ENCODE measurements at places on chromosomes 5 and 9. TPM values are rescaled to one million over a fixed set of nuclear protein-coding genes. Genes with fewer than 3 reads are reported as not detected.
A peak's percentile ranks its signal among the peaks of the same experiment; 100 is the strongest.

DNA sequence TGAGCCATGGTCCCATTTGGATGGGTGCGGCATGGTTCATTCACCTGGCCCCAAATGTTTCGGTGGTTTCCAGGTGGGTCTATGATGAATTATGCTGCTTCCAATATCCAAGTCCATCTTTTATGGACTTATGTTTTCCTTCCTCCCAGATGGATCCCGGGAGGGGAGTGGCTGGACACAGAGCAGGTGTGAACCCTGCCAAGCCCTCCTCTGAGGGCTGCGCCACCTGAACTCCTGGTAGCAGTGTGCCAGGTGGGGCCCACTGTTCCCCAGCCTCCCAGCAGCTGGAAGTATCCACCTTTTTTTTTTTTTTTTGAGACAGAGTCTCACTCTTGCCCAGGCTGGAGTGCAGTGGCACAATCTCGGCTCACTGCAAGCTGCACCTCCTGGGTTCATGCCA lies 42.9 kb downstream of the WNK2 start:
- no peak for DNase-seq

PCDHB11 gene
- 0.77 TPM for total RNA-seq

ZER1 gene
- total RNA-seq = 16.7 TPM

INSL4 gene
- total RNA-seq = not detected

GRCh38 chr9:38727497-38728001 lies 7.6 kb upstream of the FAM240B start:
- DNase-seq = peak; percentile 33

TEX10 gene
- 30.3 TPM for total RNA-seq

IGFBPL1 gene
- total RNA-seq = not detected

- DNase-seq = peak; percentile 34
These were observed 616.3 kb downstream of the SLCO4C1 start for GRCh38 chr5:101679816-101680215.

PCDHB7 gene
- total RNA-seq = 1.5 TPM

- no peak for DNase-seq
These were observed 849 bp upstream of the MGAT1 start for GRCh38 chr5:180803181-180804128.

Data from fibroblast of lung (primary cell).